ENCODE measurements at places on chromosomes 7 and 10.

- DNase-seq: peak; percentile 10
These were observed 11.5 kb downstream of the OR6B1 start for GRCh38 chr7:144011458-144012230.

DNA sequence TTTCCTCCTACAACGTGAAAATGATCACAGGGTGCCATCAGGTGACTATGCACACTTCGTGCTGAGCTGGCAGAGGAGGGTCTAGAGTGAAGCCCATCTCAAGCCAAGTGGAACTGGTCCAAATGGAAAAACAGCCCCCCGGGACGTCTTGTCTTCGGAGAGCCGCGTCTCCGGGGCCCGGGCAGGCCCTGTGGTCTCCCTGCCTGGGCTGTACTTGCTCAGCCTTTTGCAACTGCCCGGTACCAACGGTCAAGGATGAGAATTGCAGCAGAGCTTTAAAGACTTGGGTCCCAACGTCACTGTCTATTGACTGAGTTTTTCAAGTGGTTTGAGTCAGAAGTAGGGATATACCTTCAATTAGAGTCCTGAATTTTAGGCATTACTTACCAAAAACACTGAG lies 315.5 kb downstream of the PTPRN2 start:
- no peak for DNase-seq

GRCh38 chr7:138097064-138097741 lies 20.9 kb downstream of the AKR1D1 start:
- DNase-seq: peak; percentile 29

DNA sequence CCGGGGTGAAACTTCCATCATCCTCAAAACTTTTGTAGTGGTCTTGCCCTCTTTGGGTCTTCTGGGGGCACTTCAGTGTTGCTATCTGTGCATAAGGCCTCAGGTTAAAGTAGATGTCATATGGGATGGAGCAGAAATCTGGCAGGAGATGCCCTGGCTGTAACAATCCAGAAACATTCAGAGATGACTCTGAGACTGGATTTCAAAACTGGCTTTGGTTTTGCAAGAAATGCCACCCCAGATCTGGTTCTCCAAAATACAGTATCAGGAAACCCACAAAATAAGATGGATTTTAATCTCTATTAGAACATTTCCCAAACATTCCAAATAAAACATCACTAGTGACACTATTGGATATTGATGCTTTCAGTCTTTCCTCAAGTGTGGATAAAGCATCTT lies 191.5 kb downstream of the REEP3 start:
- DNase-seq: no peak

DNA sequence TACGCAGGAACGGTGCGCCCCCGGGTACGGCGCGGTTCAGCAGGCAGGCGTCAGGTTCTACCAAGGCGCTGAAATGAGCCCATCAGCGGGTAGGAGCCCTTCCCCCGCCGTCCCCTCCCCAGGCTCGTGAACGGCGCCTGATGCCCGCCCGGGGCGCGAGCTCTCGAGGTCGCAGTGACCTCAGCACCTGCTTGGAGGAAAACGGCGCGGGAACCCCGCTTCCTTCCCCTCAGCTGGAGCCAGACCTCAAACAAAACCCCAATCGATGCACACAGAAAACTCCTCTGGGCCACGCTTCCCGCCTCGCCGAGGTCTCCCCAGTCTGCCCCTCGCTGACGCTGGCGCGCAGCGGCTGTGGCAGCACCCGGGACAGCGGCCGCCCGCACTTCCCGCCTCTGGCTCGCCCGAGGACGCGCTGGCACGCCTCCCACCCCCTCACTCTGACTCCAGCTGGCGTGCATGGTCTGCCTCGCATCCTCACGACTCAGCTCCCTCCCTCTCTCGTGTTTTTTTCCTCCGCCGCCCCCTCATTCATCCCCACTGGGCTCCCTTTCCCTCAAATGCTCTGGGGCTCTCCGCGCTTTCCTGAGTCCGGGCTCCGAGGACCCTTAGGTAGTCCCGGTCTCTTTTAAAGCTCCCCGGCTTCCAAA lies 514 bp upstream of the GAD2 start:
- DNase-seq: no peak

DNA sequence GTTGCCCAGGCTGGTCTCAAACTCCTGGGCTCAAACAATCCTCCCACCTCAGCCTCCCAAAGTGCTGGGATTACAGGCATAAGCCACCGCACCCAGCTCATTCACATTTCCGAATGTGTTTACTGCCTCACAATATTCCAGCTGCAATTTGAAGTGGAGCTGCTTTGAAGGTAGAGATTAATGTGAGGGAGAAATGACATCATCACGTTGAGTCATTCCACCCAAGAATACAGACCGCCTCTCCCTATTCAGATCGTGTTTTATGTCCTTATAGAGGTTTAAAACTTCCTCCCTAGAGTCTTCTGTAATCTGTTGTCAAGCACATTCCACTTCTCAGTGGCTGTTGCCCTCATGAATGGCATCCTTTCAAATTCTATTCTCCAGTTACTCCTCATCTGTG lies 100.4 kb upstream of the PDGFA start:
- peak; percentile 28 for DNase-seq

- peak; percentile 41 for DNase-seq
These were observed 136.5 kb upstream of the NAMPT start for GRCh38 chr7:106421181-106421762.

- no peak for DNase-seq
These were observed 38.1 kb downstream of the FAM107B start for GRCh38 chr10:14736600-14737081.

GRCh38 chr7:135575296-135575695 lies 17.6 kb downstream of the NUP205 start:
- no peak for DNase-seq

- no peak for DNase-seq
These were observed 1.3 kb downstream of the STAMBPL1 start for GRCh38 chr10:88881320-88881719.

DNA sequence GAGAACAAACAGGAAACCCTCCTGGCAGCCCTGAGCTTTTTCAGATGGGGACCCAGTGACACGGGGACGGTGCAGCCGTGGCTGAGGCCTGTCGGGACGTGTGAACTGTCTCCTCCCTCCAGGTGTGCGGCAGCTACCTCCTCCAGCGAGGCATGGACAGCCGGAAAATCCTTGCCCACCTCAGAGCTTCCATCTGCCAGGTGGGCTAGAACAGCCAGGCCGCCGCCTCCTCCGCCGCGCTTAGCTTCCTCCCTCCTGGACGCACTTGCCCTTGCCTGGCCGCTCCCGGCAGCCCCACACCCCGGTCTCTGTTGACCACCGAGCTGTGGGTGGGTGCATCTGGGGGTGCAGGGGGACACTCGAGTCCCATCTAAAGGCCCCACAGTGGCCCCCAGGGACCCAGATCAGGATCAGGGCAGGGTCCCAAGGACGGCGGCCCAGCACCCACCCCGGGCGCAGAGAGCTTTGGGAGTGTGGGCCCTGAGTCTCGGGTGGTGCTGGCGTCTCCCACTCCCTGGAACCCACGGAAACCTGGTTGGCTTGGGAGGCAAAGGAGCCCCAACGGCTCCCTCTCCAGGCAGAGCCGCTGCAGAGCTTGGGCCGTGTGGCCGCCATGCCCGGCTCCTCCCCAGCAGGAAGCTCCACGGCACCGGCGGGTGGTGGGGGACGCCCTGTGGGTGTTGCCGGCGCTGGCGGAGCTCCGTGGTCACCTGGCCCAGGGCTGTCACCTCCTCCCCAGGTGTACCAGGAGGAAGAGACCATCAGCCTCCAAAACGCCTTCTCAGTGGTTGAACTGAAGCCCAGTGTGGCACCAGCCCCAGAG lies 32.9 kb upstream of the UTF1 start:
- DNase-seq: no peak

- no peak for DNase-seq
These were observed 89.1 kb downstream of the PTPRN2 start for GRCh38 chr7:158498443-158499081.

- DNase-seq: no peak
These were observed 348.2 kb downstream of the SDK1 start for GRCh38 chr7:3649250-3649649.

- peak; percentile 76 for DNase-seq
These were observed 734.6 kb upstream of the SORCS1 start for GRCh38 chr10:107899075-107899474.

DNA sequence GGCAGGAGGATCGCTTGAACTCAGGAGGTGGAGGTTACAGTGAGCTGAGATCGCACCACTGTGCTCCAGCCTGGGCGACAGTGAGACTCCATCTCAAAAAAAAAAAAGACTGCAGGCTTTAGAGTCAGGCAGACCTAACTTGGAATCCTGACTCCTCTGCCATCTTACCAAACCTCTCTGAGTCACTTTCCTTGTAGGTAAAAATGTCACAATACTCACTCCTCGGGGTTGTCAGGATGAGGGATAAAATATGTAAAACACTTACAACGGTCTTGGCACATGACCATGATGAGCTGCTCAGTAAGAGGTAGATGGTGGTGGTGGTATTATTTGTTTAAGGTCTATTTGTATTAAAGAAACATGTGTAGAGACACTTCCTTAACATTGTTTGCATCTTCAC lies 154.1 kb upstream of the PDE1C start:
- DNase-seq: peak; percentile 14

GRCh38 chr10:35214607-35215020 lies 88.0 kb downstream of the CREM start:
- no peak for DNase-seq

GRCh38 chr10:8116474-8116873 lies 62.0 kb downstream of the GATA3 start:
- DNase-seq: no peak

GRCh38 chr10:125886914-125887512 lies 5.9 kb upstream of the DHX32 start:
- DNase-seq: peak; percentile 51

DNA sequence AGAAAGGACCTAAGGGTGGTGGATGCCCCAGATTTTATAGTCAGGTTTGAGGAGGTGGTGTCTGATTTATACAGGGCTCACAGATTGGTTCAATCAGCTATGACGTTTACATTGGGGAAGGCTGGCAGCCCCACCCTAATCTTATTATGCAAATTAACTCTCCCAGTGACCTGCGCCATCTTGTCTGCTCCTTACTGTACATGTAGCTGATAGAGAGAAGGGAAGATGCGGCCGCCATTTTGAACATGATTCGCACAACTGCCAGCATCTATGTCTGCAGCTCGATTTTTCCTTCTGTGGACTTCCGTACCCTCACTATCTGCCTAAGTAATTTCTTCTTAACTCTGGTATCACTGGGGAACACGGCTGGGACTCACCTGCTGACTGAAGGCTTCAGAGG lies 619.0 kb upstream of the DPP6 start:
- no peak for DNase-seq

GRCh38 chr7:157352516-157352915 lies 15.7 kb downstream of the DNAJB6 start:
- DNase-seq: no peak

Data from mammary epithelial cell (primary cell).